NCI-H2107 (cell line): ENCODE measurements at places on chromosomes 13 and 19.

DNA sequence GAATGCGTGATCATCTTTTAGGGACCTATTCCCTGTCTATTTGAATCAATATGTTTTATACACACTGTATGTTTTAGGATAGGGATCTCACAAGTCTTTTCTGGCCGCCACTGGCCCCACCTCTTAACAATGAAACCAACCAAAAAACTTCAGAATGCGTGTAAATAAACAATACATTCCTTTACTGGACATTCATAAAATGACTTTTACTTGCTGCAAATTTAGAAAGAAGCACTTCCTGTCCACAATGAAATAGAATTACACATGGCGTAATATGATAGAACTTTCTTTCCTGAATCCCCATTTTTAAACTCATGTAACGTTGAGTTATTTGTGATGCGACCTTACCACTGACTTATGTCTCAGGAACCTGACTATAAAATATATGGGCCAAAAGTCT is 233.6 kb downstream of the SLITRK6 start:
- no peak for DNase-seq

DNA sequence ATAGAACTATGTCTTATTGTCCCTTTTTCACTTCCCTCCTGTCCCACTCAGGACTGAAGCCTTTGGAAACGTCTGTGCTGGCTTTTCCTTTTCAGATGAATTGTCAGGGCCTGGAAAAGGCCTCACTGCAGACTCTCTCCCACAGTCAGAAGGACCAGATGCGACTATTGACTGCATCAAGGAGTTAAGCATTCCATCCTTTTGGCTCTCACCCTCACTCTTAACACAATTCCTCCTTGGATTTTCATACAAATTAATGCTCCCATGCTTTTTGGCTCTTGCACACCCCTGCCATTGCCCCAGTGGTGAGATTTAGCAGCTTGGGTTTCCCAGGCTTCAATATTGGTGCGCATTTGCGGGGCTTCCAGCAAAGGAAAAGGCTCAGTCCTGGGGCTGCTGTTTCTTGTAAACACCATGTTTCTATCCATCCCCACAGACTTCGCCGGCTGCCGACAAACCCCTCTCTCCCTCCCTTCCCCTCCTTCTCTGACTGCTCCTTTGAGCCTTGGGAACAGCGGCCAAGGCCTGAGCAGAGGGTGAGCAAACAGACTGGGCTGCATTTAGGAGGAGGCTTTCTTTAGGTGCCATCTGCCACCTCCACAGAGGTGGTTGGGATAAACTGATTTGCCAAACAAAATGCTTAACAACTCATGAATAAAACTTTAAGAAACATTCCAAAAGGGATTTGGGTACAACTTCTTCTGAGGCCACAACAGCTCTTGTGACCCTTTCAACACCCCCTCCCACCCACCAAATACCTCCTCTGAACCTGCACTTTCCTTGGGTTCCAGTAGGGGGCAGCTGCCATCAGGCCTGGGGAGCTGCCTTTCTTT is 48.6 kb upstream of the PCDH8 start:
- DNase-seq = no peak

- no peak for DNase-seq
These were observed 754.0 kb downstream of the DIAPH3 start for GRCh38 chr13:59409634-59410200.

- no peak for DNase-seq
These were observed 17.4 kb downstream of the NLRP9 start for GRCh38 chr19:55720801-55721200.

- DNase-seq = no peak
These were observed 7.6 kb upstream of the BICRA start for GRCh38 chr19:47601180-47601904.

- no peak for DNase-seq
These were observed 50.5 kb downstream of the SOX1 start for GRCh38 chr13:112117258-112117954.

- DNase-seq = no peak
These were observed 117.3 kb downstream of the RAB20 start for GRCh38 chr13:110444226-110444653.

DNA sequence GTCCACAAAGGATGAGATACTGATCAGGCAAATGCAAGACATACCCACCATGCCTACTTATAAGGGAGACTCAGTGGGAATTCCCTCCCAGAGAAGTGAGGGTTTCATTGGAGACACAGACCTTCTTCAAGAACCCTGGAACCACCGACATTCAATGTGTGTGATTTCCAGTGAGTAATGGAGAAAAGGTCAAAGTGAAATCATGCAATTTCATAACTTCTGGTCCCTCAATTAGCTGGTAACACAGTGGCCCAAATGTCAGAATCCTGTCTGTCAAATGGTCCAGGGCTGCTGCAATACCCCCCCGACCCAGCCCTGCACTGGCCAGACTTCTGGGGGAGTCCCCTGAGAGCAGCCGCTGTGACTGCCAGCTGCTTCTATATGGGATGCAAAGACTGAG is 4.7 kb upstream of the METTL21C start:
- DNase-seq = no peak
